HT1080 (cell line): ENCODE measurements at places on chromosomes 3 and 15. TPM values are rescaled to one million over a fixed set of nuclear protein-coding genes. Genes with fewer than 3 reads are reported as not detected.
A peak's percentile ranks its signal among the peaks of the same experiment; 100 is the strongest.

- no peak for DNase-seq
These were observed 64.8 kb downstream of the SAMMSON start for GRCh38 chr3:70064194-70064779.

GRCh38 chr15:81268881-81269601, 54.9 kb downstream of the STARD5 start:
- DNase-seq = no peak

The MNS1 gene
- 3.0 TPM in 2 replicates for total RNA-seq

The SCAPER gene
- total RNA-seq = 4.3 and 6.2 TPM in 2 replicates

- DNase-seq = no peak
These were observed 24.9 kb upstream of the WNT5A start for GRCh38 chr3:55511895-55512570.

- DNase-seq = no peak
These were observed 22.8 kb upstream of the UNC13C start for GRCh38 chr15:53955396-53955795.

DNA sequence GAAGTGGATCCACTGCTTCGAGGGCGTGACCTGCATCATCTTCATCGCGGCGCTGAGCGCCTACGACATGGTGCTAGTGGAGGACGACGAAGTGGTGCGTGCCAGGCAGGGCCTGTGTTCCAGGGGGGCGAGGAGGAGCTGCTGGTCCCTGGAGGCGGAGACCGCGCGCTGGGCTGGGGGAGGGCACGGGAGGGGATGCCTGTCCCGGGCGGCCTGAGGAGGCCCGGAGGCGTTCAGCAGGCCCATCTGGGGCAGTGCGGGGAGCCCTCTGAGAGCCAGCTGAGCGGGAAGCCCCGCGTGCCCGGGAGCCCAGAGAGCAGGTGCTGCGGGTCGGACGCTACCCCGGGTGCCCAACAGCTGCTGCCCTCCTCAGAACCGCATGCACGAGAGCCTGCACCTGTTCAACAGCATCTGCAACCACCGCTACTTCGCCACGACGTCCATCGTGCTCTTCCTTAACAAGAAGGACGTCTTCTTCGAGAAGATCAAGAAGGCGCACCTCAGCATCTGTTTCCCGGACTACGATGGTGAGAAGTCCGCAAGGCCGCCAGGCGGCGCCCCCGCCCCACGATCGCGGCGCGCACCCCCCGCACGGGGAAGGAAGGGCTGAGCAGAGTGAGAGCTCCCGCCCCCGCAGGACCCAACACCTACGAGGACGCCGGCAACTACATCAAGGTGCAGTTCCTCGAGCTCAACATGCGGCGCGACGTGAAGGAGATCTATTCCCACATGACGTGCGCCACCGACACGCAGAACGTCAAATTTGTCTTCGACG, 2.9 kb downstream of the GNAT1 start:
- DNase-seq = peak; percentile 46

DNA sequence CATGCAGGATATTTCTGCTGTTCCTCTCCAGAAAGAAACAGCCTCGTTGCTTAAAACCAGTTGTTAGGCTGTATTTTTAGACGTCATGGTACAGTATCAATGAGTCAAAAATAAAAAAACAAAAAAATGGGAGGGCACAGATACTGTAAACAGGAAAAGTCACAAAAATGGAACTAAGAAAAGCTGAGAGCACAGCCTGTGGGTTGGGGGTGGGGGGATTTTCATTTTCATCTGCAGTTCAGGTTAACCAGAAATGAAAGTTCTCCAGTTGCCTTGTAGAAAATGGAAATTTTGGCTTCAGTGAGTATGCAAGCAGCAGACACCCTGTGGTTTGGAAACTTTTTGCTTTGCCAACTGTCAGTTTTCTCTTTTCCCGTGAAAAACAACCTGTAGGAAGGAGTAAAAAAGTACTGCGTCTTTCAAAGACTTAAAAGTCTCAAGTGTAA, 59.0 kb downstream of the FRMD4B start:
- no peak for DNase-seq

The CPNE4 gene
- total RNA-seq = not detected in 2 replicates

DNA sequence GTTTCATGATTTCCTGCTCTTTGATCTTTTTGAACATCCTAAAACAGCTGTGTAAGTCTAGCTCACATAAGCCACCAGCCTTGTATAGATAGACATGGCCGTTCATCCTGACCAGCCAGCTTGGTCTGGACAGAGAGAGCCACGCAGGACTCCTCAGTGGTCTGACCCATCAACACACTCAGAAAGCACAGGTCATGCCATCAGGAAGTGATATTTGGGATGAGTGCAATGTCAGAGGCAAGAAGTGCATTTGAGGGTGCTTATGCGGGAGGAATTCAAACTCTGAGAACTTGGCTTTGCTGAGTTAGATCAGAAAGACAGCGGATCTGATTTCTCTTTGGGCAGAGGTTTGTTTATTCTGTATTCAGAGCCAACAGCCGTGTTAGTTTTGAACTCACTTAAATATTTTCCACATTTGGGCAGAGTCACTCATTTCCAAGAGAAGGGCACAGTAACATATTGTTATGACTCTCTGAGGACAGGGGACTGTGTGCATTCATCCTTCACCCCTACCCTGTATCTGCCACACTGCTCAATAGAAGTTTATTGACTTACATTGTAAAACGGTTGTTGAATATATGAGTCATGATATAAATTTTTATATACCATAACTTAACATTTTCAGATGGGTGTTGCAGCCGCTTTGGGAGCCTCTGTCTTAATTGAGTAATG, 225.3 kb upstream of the LYSMD4 start:
- DNase-seq = no peak

The SLMAP gene
- total RNA-seq = 37.9 and 48.0 TPM in 2 replicates

The MB21D2 gene
- 16.1 and 17.8 TPM in 2 replicates for total RNA-seq

The NT5DC2 gene
- total RNA-seq = 94.1 and 122 TPM in 2 replicates

The TRPC1 gene
- 8.5 and 12.4 TPM in 2 replicates for total RNA-seq

DNA sequence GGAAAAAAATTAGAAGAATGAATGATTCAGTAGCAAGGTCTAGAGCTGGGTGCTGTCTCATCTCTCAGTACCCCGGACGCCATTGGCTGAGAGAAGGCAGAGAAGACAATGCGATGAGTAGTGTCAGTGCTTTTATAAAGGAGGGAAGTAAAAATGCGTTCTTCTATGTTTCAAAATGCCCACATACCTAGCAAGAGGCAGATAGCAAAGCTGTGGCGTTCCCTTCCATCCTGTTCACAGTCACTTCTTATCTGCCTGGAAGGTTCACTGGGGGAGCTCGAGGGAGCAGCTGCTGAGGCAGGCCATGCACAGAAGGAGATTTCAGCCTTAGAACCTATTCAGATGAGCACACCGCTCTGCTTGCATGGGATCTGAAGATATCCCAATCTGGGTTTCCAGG, 234.0 kb downstream of the RPLP1 start:
- no peak for DNase-seq

The A4GNT gene
- total RNA-seq = not detected in 2 replicates

GRCh38 chr15:100785181-100786138, 94.2 kb upstream of the ALDH1A3 start:
- no peak for DNase-seq

The ZNF717 gene
- 10.8 and 12.1 TPM in 2 replicates for total RNA-seq

DNA sequence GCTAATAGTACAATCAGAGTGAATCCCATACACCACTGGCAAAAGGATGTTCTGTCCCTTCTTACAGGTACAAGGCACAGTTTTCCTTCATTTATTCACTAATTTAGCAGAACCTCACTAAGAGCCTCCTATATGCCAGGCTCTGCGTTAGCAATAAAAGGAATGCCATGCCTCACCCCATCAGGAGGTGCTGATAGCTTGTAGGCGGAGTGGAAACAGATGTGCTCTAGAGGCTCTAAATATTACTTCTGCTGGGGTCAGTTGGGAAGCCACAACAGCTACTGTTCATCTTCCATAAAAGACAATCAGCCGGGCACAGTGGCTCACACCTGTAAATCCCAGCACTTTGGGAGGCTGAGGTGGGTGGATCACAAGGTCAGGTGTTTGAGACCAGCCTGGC, 24.4 kb downstream of the MLH1 start:
- no peak for DNase-seq

DNA sequence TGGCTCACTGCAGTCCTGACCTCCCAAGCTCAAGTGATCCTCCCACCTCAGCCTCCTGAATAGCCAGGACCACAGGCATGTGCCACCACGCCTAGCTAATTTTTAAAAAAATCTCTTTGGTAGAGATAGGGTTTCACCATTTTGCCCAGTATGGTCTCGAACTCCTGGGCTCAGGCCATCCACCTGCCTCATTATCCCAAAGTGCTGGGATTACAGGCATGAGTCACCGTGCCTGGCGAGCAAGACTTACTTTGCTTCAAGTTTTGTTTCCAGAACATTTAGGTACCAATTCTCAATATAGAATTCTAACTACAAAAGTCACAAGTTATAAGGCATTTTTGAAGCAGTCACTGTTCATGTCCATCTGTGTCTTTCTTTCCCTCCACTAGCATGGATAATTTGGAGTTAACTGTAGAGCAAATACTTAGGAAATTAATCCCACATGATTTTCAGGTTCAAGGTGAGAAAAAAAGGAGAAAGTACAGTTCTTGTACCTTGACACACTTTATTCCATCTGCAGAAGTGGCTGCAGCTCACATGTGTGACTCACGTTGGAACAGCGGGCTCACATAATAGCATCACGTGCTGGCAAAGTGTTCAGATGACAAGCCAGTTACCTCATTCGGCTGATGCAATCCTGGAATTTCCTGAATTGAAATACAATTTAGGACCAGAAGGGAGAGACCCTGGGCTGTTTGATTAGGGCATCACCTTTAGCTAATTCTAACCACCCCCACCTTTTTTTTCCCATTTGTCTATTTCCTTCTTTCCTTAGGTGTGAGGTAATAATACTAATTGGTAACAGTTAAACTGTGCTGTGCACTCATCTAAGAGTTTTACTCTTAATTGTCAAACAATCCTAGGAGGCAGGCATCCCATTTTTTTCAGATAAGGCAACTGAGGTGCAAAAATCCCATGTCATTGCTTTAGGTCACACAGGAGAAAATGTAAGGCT, 46.9 kb upstream of the NEDD4 start:
- peak; percentile 91 for DNase-seq

The C2CD4B gene
- total RNA-seq = not detected in 2 replicates

DNA sequence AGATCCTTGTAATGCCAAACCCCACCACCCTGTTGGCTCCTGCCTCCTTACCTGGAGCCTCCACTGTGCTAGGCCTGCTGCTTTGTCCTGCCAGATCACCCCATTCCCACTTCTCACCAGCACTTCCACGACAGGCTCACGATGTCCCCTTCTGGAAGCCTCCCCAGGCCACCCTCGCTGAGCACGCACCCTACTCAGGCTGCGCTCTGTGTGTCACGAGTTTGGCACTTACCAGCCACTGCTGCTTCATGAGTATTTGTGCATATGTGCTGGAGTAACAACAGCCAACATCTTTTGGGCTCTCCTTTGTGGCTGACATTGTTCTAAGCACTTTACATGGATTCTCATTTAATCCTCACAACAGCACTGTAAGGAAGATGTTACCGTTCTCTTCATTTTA, 58.1 kb downstream of the PDIA5 start:
- DNase-seq = no peak

GRCh38 chr15:64634576-64635498, 140.6 kb downstream of the RBPMS2 start:
- peak; percentile 44 for DNase-seq

The DAPK2 gene
- total RNA-seq = 0.43 TPM in 1 of 2 replicates, not detected in the other

The AHSG gene
- total RNA-seq = 0.32 TPM in 1 of 2 replicates, not detected in the other

- DNase-seq = peak; percentile 89
These were observed at the start of gene LYSMD4 for GRCh38 chr15:99733268-99734039. LYSMD4 (minus strand) TSS chr15:99733437; CDS start chr15:99731999, 1,438 bp downstream.

DNA sequence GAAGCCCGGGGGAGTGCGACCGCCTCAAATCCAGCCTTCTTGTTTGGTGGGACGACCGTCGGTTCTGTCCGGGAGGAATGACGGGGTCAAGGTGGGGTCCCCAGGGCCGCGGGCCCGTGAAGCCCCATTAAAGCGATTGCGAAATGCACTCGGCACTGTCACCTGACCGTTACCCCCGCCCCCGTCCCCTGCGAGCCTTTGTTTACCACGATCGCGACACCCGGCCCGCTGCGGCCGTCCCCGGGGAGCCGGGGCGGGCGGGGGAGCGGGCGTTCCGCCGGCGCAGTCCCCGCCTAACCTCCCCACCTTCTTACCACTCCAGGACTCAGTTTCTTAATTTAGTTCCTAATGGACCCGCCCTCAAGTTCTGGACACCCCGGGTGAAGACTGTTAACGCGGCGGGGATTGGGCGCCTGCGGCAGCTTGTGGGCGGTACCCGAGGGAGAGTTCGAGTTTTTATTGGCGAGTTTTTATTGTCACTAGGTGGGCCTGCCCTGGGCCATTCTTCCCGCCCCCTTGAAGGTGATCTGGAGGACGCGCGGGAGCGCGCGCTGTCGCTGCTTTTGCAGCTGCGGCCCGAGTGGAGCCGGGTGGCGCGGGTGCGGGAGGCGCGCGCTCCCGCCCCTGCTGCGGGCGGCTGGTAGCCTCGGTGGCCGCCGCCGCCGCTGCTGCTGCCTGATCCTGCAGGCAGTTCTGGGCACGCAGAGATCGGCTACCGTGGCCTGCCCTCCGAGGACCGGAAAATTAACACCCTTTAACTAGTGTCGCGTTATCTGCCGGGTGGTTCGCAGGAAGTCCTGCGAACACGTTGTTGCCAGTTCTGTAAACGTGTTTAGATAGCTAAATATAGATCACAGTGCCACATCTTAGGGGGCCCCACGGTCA, 1.0 kb downstream of the KLHL24 start:
- DNase-seq = peak; percentile 98

The ADGRG7 gene
- total RNA-seq = not detected in 2 replicates

- peak; percentile 92 for DNase-seq
These were observed 1.5 kb upstream of the TM4SF19 start for GRCh38 chr3:196339493-196340254.

DNA sequence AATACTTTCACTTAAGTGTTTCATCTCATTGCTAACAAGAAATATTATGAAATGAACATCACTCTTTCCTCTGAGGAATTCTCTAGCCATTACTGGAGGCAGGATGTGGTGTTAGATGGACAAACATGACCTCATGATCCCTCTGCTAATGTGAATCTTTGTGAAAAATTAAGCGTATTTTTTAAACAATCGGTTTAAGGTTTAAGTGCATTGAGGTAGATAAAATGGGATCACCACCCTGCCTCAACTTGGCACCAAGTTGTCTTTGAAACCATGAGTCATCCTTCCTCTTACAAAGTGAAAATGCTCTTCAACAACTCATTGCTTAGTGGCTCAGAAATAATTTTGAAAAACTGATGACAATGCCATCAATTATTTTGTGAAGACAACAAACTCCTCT, 76.0 kb upstream of the DCBLD2 start:
- DNase-seq = peak; percentile 99

The XPC gene
- 35.0 and 36.2 TPM in 2 replicates for total RNA-seq

DNA sequence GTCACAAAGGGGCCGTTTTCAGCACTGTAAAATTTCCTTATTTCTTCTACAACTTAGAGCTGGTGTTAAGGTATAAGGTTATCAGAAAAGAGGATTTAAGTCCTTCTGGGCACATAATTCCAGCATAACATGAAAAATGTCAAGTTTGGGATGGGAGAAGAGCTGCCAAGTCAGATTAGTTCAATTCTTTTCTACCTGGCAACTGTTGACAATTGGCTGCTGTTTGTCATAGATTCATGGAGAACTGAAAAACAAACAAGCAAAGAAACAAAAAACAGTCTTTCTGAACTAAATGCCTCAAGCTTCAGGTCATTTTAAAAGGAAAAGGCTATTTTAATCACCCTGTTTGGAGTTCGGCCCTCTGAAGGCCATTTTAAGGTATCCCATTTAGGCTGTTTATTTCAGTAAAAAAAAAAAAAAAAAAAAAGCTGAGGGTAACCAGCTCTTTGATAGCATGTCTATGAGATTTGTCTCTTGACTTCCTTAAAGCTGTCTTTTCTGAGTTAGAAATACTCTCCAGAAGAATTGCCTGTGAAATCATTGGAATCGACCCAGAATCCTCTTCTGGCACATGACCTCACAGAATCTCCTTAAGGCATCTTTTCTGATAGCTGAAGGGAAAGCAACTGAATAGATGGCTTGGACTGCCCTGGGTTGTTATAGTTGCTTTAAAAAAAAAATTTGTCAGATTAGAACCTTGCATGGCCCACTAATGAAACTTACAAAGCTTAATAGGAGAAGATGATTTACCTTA, 173.3 kb downstream of the SEMA6D start:
- DNase-seq = no peak
